Activated CD4-positive, alpha-beta T cell treated with anti-CD3 and anti-CD28 coated beads, Interleukin-2, amount 10 ng/mL, durations not matched to agents 24 days and 14 days (primary cell): ENCODE measurements at places on chromosomes 5 and 9. TPM values are rescaled to one million over a fixed set of nuclear protein-coding genes. Genes with fewer than 3 reads are reported as not detected.

GRCh38 chr5:15105799-15106393 lies 234.3 kb upstream of the ANKH start:
- H3K27ac ChIP-seq = no peak overlapping the region
- H3K36me3 ChIP-seq = no peaks in the 10 kb centered on the region
- DNase-seq = peak; percentile 79
- no peaks in the 10 kb centered on the region for H3K27me3 ChIP-seq
- H3K4me3 ChIP-seq = no peak overlapping the region

DNA sequence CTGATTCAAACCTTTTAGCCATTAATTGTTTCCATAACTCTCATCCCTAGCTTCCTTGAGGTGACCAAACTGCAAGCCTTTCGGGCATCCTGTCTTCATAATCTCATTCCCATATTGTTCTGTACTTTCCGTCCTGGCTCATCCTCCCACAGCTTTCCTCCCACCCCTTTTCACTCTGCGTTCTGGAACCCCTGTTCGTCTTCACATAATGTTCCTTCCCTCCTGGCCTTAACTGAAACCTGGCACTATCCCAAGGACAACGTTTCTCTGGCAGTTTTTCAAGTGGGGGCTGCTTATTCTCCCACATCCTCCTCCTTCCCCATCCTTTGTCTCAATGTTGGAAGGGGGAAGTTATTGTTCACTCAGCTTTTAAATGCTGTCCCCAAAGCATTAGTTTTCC lies 1.5 kb downstream of the ZNF189 start:
- H3K4me3 ChIP-seq = peak overlapping the region; percentile 94
- peaks cover 80% of the 10 kb centered on the region for H3K36me3 ChIP-seq
- peak overlapping the region; percentile 77 for H3K27ac ChIP-seq
- no peak for DNase-seq
- H3K27me3 ChIP-seq = no peaks in the 10 kb centered on the region

Gene GPR107
- 19.2 and 23.6 TPM in 2 replicates for total RNA-seq

DNA sequence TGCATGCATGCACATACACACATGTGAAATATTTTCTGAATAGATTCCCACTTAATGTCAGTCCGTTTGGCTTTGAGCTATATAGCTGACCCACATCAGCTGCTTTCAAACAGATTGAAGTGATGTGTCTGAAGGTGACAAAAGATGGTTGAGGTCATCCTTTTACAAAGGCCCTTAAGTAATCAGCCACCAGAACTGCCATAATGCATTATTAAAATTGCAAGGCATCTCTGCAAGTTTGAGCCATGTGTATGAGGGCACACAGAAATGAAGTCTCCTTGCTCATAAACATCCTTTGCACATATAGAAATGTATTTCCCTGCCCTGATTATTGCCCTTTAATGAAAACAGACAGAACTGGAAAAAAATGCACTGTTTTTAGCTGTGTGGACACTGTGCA lies 1043.0 kb upstream of the C9orf72 start:
- no peaks in the 10 kb centered on the region for H3K27me3 ChIP-seq
- no peak overlapping the region for H3K27ac ChIP-seq
- no peaks in the 10 kb centered on the region for H3K36me3 ChIP-seq
- no peak for DNase-seq
- no peak overlapping the region for H3K4me3 ChIP-seq
- H3K4me1 ChIP-seq = no peaks in the 10 kb centered on the region

GRCh38 chr5:139178935-139179334 lies 19.2 kb downstream of the SIL1 start:
- no peak for DNase-seq
- H3K36me3 ChIP-seq = no peaks in the 10 kb centered on the region
- no peak overlapping the region for H3K27ac ChIP-seq
- H3K4me1 ChIP-seq = peaks cover 7% of the 10 kb centered on the region

Gene GCNT4
- 0.52 and 0.70 TPM in 2 replicates for total RNA-seq

Gene KCNV2
- total RNA-seq = not detected in 2 replicates

- peak; percentile 76 for DNase-seq
- peaks cover 8% of the 10 kb centered on the region for H3K4me1 ChIP-seq
- no peak overlapping the region for H3K27ac ChIP-seq
- no peak overlapping the region for H3K4me3 ChIP-seq
- no peaks in the 10 kb centered on the region for H3K36me3 ChIP-seq
These were observed 75.4 kb upstream of the ANKH start for GRCh38 chr5:14946815-14947620.

GRCh38 chr5:170333161-170333910 lies 35.8 kb upstream of the LCP2 start:
- DNase-seq = peak; percentile 83
- peak overlapping the region; percentile 80 for H3K4me3 ChIP-seq
- H3K27me3 ChIP-seq = no peaks in the 10 kb centered on the region

- H3K4me1 ChIP-seq = peaks cover 6% of the 10 kb centered on the region
- peaks cover 9% of the 10 kb centered on the region for H3K36me3 ChIP-seq
- no peak for DNase-seq
- peaks cover 2% of the 10 kb centered on the region for H3K27me3 ChIP-seq
- no peak overlapping the region for H3K27ac ChIP-seq
These were observed 6.2 kb upstream of the CKS2 start for GRCh38 chr9:89304834-89305188.

GRCh38 chr5:147359581-147359980 lies 124.8 kb downstream of the STK32A start:
- H3K36me3 ChIP-seq = no peaks in the 10 kb centered on the region
- no peak overlapping the region for H3K27ac ChIP-seq
- H3K4me3 ChIP-seq = no peak overlapping the region

DNA sequence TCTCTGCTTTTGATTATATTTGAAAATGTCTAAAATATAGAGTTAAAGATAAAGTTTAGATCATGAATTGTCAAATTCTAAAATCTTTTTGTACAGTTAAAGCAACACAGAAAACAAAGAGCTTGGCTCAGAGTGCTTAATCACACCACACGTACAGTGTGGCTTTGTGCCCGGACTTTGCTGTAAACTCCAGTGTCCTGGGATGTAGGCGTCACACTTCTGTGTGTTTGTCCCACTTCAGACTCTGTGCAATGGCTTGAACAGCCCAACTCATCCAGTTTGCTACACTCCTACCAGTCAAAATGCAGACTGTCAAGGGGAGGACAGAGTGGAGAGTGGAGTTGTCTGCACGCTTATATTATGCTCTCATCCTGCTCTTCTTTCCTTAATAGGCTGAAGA lies 45.3 kb downstream of the SMARCA2 start:
- H3K27ac ChIP-seq = no peak overlapping the region
- no peaks in the 10 kb centered on the region for H3K27me3 ChIP-seq
- H3K4me3 ChIP-seq = no peak overlapping the region
- peaks cover 59% of the 10 kb centered on the region for H3K36me3 ChIP-seq
- no peak for DNase-seq
- peaks cover 5% of the 10 kb centered on the region for H3K4me1 ChIP-seq

- peak overlapping the region; percentile 97 for H3K4me3 ChIP-seq
- no peaks in the 10 kb centered on the region for H3K27me3 ChIP-seq
- peak overlapping the region; percentile 98 for H3K27ac ChIP-seq
- H3K36me3 ChIP-seq = no peaks in the 10 kb centered on the region
These were observed 1.1 kb upstream of the ICE1 start for GRCh38 chr5:5421149-5421960.

Gene AP3S1
- 64.6 and 72.8 TPM in 2 replicates for total RNA-seq

DNA sequence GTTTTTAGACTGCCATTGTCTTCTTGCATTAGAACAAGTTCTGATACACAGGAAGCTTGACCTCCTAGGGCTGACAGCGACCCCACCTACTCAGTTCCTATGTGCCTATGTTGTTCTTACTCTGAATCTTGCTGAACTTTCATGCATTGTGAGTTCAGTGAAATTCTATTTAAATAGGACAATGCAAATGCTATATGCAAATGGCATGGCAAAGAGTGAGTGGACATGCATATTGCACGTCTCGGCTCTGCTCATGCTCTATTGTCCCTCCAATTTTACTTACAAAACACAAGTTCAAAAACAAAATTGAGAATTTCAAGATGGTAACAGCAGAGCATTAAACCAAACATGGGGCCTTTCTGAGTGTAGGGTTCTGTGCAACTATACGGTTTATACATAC lies 5.3 kb upstream of the DCP2 start:
- H3K4me1 ChIP-seq = peaks cover 17% of the 10 kb centered on the region
- H3K36me3 ChIP-seq = no peaks in the 10 kb centered on the region
- H3K27ac ChIP-seq = no peak overlapping the region
- no peaks in the 10 kb centered on the region for H3K27me3 ChIP-seq

Gene CDO1
- total RNA-seq = 0.45 and 0.82 TPM in 2 replicates

- no peaks in the 10 kb centered on the region for H3K36me3 ChIP-seq
- H3K4me3 ChIP-seq = peak overlapping the region; percentile 66
- H3K27ac ChIP-seq = peak overlapping the region; percentile 71
- H3K27me3 ChIP-seq = no peaks in the 10 kb centered on the region
- H3K4me1 ChIP-seq = peaks cover 35% of the 10 kb centered on the region
- DNase-seq = no peak
These were observed 82.7 kb downstream of the C9orf152 start for GRCh38 chr9:110125207-110125751.

DNA sequence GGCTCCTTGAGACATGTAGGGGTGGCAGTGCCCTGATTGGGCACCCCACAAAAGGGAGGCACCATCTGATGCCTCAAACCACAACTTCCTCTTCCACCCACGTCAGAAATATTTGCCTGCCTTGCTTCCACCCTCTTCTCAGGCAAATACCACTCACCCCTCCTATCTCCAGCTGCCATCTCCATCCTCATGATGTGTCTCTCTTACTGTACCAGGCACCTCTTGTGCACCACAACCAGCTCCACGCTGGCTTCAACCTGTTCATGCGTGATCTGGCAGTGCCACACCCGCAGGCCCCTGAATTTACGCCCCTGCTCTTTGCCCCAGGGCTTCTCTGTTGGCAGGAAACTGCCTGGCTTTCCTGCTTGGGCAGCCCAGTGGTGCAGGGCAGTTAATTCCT lies 87.8 kb upstream of the HSPA9 start:
- no peak overlapping the region for H3K27ac ChIP-seq
- H3K27me3 ChIP-seq = peaks cover 84% of the 10 kb centered on the region
- no peak overlapping the region for H3K4me3 ChIP-seq
- H3K4me1 ChIP-seq = peaks cover 10% of the 10 kb centered on the region

DNA sequence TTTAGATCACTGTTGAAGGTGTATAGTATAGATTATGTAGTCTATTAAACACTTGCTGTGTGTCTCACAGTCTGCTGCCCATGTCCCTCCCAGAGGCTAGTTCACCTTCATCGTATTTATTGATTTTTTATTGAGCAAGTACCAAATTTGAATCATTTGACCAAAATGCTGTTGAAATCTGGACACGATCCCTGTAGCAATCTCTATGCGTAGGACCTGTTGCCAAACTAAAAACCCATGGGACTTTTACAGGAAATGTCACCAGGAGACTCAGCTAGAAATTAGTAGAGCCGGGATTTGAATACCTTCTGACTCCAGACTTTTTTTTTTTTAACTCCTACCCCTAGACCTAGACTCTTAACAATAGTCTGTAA lies 17.5 kb downstream of the SLC31A1 start:
- no peak overlapping the region for H3K4me3 ChIP-seq
- no peak overlapping the region for H3K27ac ChIP-seq
- peaks cover 2% of the 10 kb centered on the region for H3K36me3 ChIP-seq
- no peak for DNase-seq

Gene DMRT3
- not detected in 2 replicates for total RNA-seq

DNA sequence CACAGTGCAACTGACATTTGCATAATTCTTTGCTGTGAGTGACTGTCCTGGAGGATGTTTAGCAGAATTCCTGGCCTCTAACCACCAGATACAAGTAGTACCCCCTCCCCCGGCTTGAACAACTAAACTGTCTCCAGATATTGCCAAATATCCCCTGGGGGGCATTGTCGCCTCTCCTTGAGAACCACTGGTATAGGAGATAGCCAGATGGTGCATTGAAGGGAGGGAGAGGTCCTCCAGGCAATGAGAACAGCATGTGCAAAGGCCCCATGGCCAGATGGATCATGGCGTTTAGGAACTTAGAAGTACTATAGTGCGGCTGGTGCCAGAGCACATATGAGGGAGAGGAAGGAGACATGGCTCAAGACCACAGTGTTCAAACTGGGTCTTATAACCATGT lies 18.9 kb upstream of the ORM1 start:
- no peak overlapping the region for H3K4me3 ChIP-seq
- no peak for DNase-seq
- no peak overlapping the region for H3K27ac ChIP-seq
- no peaks in the 10 kb centered on the region for H3K4me1 ChIP-seq
- no peaks in the 10 kb centered on the region for H3K36me3 ChIP-seq

DNA sequence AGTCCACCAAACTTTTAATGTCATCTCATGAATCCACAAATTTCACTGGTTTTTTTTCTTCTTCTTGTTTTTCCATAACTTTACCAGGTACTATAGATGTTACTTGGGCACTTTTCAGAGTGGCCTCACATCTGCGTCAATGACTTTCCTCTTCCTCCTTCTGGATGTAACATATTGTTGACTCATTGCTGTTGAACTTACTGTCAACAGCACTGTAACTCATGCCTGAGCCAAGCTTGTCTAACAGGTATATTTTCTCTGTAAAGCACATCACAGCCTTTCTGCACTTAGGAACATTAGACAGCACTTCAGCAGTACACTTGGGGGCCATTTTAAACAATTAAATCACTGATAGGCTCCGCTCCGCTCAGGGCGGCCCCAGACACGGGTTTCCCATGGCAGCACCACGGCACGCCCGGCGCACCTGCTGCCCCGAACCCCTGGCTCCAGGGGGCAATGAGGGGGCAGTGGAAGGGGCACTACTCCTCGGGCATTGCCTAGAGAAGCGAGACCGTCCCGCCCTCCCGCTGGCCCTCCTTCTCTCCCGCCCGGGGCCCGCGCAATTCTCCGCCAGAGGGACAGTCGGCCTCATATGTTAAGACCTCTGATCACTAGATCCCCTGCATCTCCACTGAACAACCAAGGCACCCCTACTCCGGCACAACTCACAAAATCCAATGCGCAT lies 41.9 kb upstream of the SPATA31C2 start:
- H3K27ac ChIP-seq = no peak overlapping the region
- DNase-seq = no peak
- H3K4me3 ChIP-seq = no peak overlapping the region
- H3K27me3 ChIP-seq = peaks cover 39% of the 10 kb centered on the region
- H3K4me1 ChIP-seq = peaks cover 19% of the 10 kb centered on the region
- H3K36me3 ChIP-seq = no peaks in the 10 kb centered on the region

Gene LAMC3
- 0.07 and 0.09 TPM in 2 replicates for total RNA-seq

GRCh38 chr9:100129772-100130171 lies 30.7 kb downstream of the INVS start:
- no peak overlapping the region for H3K4me3 ChIP-seq
- H3K27ac ChIP-seq = no peak overlapping the region
- no peaks in the 10 kb centered on the region for H3K4me1 ChIP-seq

Gene CYLC2
- total RNA-seq = not detected in 2 replicates

Gene C9orf50
- total RNA-seq = not detected in 2 replicates

- no peak overlapping the region for H3K4me3 ChIP-seq
- H3K27me3 ChIP-seq = no peaks in the 10 kb centered on the region
- no peak overlapping the region for H3K27ac ChIP-seq
- DNase-seq = no peak
- H3K4me1 ChIP-seq = no peaks in the 10 kb centered on the region
These were observed 9.8 kb upstream of the PCDHB1 start for GRCh38 chr5:141041427-141041785.

GRCh38 chr5:75510836-75511434 lies 494 bp downstream of the CERT1 start:
- peaks cover 40% of the 10 kb centered on the region for H3K4me1 ChIP-seq
- H3K4me3 ChIP-seq = peak overlapping the region; percentile 95
- no peaks in the 10 kb centered on the region for H3K27me3 ChIP-seq
- peak overlapping the region; percentile 96 for H3K27ac ChIP-seq
